Heart left ventricle (tissue), 16 donors: ENCODE measurements at places on chromosomes 1 and 21. TPM values are rescaled to one million over a fixed set of nuclear protein-coding genes. Genes with fewer than 3 reads are reported as not detected.
A peak's percentile ranks its signal among the peaks of the same experiment; 100 is the strongest.

- H3K27ac ChIP-seq = no peak overlapping the region
- H3K36me3 ChIP-seq = no peaks in the 10 kb centered on the region
- DNase-seq = peak; percentile 80
Measured at GRCh38 chr1:226547754-226548191, 791 bp upstream of the STUM start.

GRCh38 chr1:59079434-59080140, 217.3 kb upstream of the FGGY start:
- DNase-seq = no peak
- H3K27ac ChIP-seq = no peak overlapping the region

GRCh38 chr21:31164713-31165694, 126.7 kb upstream of the KRTAP19-8 start:
- H3K4me3 ChIP-seq = no peak overlapping the region
- H3K36me3 ChIP-seq = no peaks in the 10 kb centered on the region
- no peaks in the 10 kb centered on the region for H3K4me1 ChIP-seq
- no peak overlapping the region for H3K27ac ChIP-seq
- no peak for DNase-seq
- H3K27me3 ChIP-seq = no peaks in the 10 kb centered on the region

DNA sequence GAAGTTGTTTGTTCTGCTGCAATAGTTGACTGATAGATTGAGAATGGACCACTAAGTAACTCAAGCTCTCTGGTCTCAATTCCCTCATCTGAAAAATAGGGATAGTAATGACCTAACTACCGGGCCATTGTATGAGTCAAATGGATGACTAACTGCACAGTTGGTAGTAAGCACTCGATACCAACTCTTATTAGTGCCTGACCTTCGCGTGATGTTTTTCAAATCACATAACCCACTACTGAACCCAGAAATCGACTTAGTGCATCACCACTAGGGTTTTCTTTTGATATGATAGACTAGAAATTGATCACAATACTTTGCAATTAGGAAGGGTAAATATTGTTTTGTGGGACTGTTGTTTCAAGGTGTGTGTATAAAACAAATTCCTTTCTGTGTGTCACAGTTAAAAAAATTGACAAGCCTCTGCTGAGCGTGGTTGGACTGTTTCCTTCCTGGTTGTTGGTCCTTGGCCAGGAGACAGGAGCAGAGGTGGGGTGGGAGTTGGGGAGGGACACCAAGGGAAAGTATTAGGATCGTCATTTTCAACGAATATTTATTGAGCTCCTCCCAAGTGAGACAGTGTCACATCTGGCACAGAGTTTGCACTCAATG, 54.0 kb upstream of the LRP8 start:
- no peak overlapping the region for H3K27ac ChIP-seq
- H3K27me3 ChIP-seq = no peaks in the 10 kb centered on the region
- no peak for DNase-seq
- no peak overlapping the region for H3K4me3 ChIP-seq
- no peaks in the 10 kb centered on the region for H3K36me3 ChIP-seq

- no peak for DNase-seq
- H3K36me3 ChIP-seq = no peaks in the 10 kb centered on the region
- H3K27me3 ChIP-seq = peaks cover 14% of the 10 kb centered on the region
- H3K4me1 ChIP-seq = peaks cover under 1% of the 10 kb centered on the region
Measured at GRCh38 chr21:41755934-41756773, 10.7 kb downstream of the RIPK4 start.

DNA sequence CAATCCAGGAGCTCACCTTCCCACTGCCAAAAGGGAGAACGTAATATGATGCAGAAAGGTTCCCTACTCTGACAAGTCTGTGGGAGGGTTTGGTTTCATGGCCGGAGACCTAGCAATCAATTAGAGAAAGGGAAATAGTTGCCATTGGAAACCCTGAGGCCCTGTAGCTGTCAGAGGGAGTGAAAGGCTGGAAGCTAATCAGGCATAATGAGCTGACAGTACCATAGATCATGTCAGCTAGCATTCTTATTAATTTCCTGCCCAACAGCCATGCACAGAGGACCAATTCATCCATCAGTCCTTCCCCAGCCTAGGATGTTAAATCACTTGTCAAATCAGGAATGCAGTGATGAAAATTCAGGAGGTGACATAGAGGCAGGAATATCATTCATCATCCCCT, 527.3 kb downstream of the PLPP3 start:
- no peaks in the 10 kb centered on the region for H3K27me3 ChIP-seq
- H3K4me1 ChIP-seq = no peaks in the 10 kb centered on the region
- H3K27ac ChIP-seq = no peak overlapping the region
- no peaks in the 10 kb centered on the region for H3K36me3 ChIP-seq

GRCh38 chr1:203127666-203128430, at the start of gene ADORA1:
ADORA1 (plus strand) TSS chr1:203127726; CDS start chr1:203128842, 1,116 bp downstream.
- peaks cover 19% of the 10 kb centered on the region for H3K27me3 ChIP-seq
- peaks cover 26% of the 10 kb centered on the region for H3K4me1 ChIP-seq
- peak within 1 kb of the TSS; percentile 22 for H3K4me3 ChIP-seq
- peak; percentile 68 for DNase-seq
- H3K36me3 ChIP-seq = no peaks in the 10 kb centered on the region
- peak within 1 kb of the TSS; percentile 36 for H3K27ac ChIP-seq

- H3K27ac ChIP-seq = no peak overlapping the region
- H3K4me1 ChIP-seq = peaks cover 3% of the 10 kb centered on the region
- no peak overlapping the region for H3K4me3 ChIP-seq
- H3K36me3 ChIP-seq = no peaks in the 10 kb centered on the region
- no peaks in the 10 kb centered on the region for H3K27me3 ChIP-seq
Measured at GRCh38 chr1:205842229-205842628, 7.7 kb downstream of the PM20D1 start.

DNA sequence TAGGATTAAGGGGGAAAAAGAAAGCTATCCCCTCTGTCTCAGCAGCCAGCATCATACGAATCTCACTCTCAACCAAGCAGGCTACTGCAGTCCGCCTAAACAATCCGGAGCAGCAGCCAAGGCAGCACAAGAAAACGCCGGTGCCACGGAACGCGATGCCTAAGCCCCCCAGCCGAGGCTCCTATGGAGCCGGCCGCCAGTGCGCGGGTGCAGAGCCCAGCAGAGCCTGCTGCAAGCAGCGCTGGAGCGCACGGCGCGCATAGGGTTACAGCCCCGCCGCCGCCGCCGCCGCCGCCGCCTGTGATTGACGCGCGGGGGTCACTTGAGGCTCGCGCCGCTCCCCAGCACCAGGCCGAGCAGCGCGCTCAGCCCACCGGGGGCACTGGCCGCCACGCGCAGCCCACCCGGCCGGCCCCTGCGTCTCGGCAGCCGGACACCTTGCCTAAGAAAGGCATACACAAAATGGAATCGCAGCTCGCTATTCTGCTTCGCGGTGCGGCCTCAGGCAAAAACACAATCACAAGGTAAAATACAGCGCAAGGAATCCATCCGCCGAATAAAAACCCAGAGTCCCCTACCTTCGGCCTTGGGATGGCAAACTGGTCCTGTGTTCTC, 780 bp downstream of the HIVEP3 start:
- H3K27ac ChIP-seq = peak overlapping the region; percentile 58
- peaks cover 15% of the 10 kb centered on the region for H3K27me3 ChIP-seq
- DNase-seq = peak; percentile 25

Gene CACHD1
- 0.89 TPM for polyA plus RNA-seq

Gene EPHA2
- polyA plus RNA-seq = 14.0 TPM

GRCh38 chr1:44696789-44697345, 22.4 kb downstream of the ARMH1 start:
- H3K36me3 ChIP-seq = no peaks in the 10 kb centered on the region
- no peaks in the 10 kb centered on the region for H3K27me3 ChIP-seq
- DNase-seq = no peak
- H3K4me1 ChIP-seq = no peaks in the 10 kb centered on the region

GRCh38 chr1:219419065-219419464, 193.8 kb downstream of the ZC3H11B start:
- no peaks in the 10 kb centered on the region for H3K27me3 ChIP-seq
- H3K4me1 ChIP-seq = peaks cover 3% of the 10 kb centered on the region
- no peak for DNase-seq
- H3K4me3 ChIP-seq = no peak overlapping the region

Gene OR2L13
- polyA plus RNA-seq = not detected
